HS-27A (cell line): ENCODE measurements at places on chromosomes 5 and 9.

DNA sequence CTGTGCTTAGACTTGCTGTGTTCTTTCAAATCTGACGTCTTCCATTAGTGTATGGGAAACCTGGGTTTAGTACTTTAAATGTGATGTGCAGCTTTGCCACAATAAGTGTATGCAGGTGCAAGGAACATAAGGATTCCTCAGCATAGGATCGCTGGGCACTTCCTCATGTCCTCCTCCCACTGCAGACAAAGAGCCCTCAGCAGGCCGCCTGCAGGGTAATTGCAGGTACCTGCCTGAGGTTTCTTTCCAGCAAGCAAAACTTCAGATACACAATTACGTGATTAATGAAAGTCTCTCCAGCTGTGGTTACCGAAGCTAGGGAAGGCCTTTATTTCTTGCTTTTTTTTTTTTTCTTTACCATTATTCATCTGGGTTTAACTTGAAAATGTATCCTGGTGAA is 233.1 kb downstream of the RFK start:
- no peak for DNase-seq

DNA sequence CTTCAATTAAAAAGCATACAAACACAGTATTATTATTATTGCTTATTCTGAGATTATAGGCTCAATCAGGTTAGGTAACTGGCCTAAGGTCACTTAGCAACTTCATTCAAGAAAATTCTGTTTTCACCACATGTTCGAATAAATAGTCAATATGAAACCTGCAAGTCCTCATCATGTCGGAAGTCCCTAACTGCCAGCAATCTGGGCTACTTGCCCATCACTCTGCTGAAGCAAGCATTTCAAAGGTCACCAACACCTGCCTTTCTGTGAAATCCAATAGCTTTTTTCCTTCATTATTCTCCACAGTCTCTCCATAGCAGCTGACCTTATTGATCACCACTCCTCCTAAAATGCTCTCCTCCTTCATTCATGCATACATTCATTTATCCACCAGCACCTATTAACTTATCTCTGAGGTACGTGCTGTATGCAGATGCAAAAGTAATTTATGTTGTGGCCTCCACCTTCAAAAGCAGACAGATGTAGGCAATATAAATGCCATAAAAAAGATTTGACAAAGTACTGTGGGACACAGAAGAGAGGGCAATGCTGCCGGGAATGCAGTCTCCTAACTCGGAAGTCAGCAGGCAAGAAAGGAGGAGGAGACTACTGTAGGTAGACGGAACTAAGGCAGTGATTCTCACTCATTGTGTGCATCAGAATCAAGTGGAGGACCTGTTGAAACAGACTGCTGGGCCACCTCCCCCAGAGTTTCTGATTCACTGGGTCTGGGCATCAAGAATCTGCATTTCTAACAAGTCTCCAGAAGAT is 310.9 kb downstream of the BNC2 start:
- DNase-seq, result no peak

- DNase-seq, result no peak
Measured at GRCh38 chr5:170336065-170336464, 38.5 kb upstream of the LCP2 start.

DNA sequence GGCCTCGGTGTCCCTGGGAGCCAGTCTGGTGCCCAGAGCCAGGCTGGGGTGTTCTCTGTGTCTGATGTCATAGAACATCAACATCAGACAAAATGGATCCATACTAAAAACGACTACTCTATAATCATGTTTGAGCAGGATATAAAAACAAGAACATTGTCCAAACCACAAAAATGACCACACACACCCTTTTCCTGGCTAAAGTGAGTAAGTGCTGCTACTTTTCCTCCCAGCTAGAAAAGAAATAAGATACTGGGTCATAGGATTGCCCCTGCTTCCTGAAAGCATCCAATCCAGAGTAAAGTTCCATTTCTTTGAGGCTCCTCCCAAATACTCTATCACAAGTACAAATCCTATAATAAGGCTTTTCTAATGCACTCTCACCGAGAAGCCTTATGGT is 19.7 kb upstream of the TRAF1 start:
- no peak for DNase-seq

DNA sequence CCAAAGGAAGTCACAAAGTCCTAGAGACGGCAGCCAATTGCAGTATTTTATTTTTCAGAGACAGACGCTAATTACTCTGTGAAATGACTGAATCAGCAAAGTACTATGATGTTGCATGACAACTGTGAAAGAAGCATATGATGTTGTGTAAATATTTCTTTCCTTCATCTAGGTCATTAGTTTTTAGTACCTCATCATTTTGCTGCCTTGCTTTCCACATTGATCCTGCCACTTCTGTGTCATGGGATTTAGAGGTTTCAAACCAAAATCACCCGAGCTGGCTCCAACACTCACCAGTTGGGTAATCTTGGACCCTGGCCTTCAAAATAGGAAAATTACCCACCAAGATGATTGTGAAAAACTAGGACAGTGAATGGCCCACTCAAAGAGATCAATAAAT is 585.2 kb downstream of the ACTL7B start:
- DNase-seq, result no peak

DNA sequence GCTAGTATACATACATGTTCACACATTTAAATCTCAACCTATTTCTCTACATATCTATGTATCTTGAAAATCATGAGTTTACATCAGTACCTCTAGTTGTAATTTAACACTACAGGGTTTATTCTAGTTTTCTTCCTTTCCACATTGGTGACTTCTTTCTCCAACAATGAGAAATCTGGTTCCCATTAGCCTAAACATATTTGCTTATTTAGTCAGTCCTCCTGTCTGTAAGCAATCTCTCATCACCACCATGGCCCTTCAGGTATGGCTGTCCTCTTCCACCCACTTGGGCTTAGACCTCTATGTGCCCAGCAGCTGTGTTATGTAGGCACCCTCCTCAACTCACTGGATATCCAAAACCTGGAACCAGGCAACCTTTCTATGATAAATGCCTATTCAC is 8.0 kb upstream of the SPATA31D1 start:
- DNase-seq, result no peak

GRCh38 chr5:40453689-40454088 is 226.0 kb upstream of the PTGER4 start:
- DNase-seq, result no peak

DNA sequence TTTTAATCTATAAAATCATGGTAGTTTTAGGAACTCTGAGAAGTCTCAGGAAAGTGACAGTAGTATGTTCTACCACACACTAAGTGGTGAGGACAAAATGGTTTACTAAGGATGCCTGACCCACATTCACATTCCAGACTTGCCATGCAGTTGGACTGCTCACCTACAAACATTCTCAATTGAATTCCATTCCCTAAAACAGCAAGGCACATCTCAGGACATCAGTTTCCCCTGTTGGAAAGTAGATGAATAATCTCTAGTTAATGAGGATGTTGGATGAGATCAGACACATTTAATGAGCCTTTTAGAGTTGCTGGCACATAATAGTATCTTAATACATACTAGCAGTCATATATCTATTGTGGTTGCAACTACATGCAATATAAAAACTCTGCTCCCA is 76.6 kb downstream of the ZNF618 start:
- DNase-seq, result no peak

- no peak for DNase-seq
Measured at GRCh38 chr5:168822745-168823281, 243.6 kb upstream of the PANK3 start.

DNA sequence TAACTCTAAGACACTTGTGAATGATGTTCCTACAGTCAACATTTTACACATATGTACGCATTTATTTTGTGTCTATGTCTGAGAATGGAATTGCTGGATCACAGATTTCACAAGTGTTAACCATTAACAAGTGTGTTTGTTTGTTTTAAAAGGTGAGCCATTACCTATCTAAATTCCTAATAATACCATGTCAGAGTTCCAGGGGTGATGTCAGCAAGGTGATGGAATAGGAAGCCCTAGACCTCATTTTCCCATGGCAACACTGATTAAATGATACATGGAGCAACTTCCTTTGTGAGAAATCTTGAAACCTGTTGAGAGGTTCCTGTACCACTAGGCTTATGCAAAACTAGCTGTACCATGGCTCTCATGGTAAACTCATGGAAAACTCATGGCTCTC is 309.7 kb downstream of the CYLC2 start:
- no peak for DNase-seq
